ENCODE measurements at places on chromosomes 11 and 22.

GRCh38 chr11:16953663-16954062 lies 60.6 kb downstream of the PLEKHA7 start:
- DNase-seq: no peak

GRCh38 chr11:121889931-121890330 lies 226.1 kb downstream of the BLID start:
- no peak for DNase-seq

GRCh38 chr11:13328286-13328685 lies 50.7 kb downstream of the BMAL1 start:
- DNase-seq: no peak

DNA sequence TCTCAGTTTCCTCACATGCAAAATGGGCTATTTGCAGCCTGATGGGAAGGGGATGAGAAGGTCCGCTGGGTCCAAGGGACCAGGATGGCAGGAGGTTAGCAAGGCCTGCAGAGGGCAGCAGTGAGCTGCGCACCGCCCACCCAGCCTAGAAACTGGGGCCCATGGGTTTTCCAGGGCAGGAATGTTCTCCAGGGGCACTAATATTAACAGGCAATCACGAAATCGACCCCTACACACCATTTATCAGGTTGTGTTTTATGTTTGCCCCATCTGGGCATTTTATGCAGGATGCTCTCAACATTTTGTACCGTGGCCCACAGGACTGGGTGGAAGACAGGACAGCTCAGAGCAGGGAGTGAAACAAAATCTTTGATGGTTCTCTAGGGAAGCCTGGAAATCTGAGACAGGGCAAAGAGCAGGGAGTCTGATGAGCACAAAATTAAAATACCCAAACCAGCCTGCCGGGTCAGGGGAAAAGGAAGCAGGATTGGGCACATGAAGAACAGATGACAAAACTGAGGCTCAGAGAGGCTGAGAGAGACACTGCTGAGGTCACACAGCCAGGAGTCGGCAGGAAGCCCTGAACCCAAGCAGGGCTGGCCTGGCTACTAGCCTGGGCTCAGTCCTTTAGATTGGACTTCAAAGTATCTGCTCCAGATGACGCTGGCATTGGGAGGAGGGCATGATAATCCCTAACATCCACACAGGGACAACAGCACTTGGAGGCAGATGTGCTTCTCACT lies 1.6 kb upstream of the BCR start:
- peak; percentile 86 for DNase-seq

Measured in sciatic nerve (tissue), 2 donors.